Mesenteric fat pad (tissue), 1 donor: ENCODE measurements at places on chromosomes 1 and 21.

- no peak for DNase-seq
Measured at GRCh38 chr1:222392556-222392955, 155.3 kb downstream of the HHIPL2 start.

DNA sequence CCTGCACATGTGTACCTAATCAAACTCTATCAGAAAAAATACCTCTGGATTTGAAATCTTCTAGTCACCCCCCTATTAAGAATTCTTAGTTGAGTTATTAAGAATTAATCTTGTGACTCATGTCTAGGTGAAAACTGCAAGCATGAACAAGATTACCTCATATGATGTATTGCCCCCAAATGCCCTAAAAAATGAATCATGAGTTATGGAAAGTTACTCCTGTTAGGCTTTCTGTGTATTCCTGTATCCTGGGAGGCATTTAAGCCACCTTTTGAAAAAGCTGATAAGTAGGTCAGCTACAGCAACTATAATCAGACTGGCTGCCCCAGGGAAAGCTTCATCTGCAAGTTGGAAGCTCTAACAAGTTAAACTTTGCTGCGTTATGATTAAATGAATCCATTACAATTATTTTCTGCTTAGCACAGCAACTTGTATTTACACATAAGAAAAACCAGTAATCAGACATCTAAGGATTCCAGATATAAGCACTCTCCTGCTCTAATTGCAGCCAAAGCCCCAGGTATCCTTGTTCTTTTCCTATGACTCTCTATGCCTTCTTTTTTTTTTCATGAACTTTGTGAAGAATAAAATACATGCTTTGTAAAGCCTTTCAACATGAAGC lies 147.7 kb downstream of the NTPCR start:
- no peak for DNase-seq

DNA sequence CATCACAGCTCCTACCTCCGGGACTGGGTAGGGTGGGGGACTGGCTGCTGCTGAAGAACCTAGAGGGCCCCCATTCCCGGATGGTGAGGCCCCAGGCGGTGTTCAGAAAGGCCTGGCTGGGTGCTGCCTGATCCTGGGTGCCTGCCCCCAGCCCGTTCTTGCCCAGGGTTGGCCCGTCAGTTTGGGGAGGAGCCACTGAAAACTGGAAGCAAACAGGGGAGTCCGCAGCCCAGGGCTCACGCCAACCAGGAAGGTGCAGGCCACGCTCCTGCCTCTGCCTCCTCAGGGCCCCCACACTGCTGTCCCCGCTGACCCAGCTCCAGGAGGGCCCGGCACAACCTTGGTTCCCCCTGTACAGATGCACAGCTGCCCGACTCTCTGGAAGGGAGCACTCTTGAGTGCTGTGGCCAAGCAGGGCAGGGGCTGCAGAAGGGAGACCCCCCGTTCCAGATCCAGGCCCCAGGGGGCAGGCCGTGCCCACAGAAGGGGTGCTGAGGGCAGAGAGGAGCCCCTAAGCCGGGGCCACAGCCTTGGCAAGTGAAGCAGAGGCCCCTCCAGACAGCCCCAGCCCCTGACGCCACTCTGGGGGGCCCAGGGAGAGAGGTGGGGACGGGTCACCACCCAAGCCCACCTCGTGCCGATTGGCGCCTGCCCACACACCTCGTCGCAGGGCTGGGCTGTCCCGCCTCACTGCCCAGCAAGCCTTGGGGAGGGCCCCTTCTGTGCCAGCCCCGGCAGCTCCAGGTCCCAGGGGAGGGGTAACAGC lies 5.5 kb downstream of the C1QTNF12 start:
- DNase-seq: no peak

GRCh38 chr21:36207577-36208320 lies 51.1 kb downstream of the DOP1B start:
- DNase-seq: no peak

DNA sequence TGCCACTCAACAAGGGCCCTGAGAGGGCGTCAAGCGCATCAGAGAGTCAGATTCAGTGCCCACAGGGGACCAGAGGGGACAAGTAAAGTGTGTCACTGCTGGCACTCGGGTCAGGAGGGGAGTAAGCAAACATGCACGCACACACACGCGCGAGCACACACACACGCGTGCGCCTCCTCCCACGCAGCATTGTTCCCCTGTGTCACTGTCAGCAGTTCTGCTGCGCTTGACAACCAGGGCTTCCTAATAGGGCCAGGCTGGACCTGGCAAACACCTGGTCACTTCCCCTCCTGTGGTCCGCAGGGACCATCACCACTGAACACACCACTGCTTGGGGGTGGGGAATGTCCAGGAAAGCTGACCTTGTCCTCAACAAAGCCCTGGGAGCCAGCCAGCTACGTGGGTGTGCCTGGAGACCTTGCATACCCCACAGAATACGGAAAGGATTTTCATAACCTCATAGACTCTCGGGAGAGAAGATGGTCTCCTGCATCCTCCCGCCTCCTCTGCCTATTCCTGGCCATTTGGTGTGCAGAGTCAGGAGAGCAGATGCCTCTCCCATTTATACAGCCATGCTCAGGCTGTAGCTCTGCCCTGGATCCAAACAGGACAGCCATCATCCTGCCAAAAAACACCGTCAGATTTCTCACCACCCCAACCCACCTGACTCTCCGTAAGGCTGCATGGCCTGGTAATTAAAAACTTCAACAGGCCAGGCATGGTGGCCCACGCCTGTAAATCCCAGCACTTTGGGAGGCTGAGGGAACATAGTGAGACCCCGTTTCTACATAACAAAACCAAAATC lies 73.2 kb downstream of the SSBP3 start:
- no peak for DNase-seq

DNA sequence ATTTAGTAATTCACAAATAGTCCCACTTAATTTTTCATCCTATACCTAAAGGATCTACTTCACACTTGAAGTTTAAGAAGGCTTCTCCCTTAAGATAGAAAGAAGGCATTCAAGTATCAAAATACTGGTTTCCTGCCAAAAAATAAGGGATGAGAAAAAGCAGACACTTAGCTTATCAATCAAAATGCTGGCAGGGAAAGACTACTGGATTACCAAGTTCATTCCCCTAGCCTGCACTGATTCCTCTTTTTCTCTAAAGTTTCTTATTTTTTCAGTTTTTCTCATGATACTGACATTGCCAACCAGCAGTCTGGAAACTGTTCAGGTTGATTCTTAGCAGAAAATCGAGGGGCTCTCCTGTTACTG lies 204.6 kb downstream of the GABPA start:
- no peak for DNase-seq

- no peak for DNase-seq
Measured at GRCh38 chr21:36603221-36603620, 95.7 kb upstream of the SIM2 start.

GRCh38 chr1:219993554-219994433 lies 52.5 kb downstream of the EPRS1 start:
- no peak for DNase-seq

DNA sequence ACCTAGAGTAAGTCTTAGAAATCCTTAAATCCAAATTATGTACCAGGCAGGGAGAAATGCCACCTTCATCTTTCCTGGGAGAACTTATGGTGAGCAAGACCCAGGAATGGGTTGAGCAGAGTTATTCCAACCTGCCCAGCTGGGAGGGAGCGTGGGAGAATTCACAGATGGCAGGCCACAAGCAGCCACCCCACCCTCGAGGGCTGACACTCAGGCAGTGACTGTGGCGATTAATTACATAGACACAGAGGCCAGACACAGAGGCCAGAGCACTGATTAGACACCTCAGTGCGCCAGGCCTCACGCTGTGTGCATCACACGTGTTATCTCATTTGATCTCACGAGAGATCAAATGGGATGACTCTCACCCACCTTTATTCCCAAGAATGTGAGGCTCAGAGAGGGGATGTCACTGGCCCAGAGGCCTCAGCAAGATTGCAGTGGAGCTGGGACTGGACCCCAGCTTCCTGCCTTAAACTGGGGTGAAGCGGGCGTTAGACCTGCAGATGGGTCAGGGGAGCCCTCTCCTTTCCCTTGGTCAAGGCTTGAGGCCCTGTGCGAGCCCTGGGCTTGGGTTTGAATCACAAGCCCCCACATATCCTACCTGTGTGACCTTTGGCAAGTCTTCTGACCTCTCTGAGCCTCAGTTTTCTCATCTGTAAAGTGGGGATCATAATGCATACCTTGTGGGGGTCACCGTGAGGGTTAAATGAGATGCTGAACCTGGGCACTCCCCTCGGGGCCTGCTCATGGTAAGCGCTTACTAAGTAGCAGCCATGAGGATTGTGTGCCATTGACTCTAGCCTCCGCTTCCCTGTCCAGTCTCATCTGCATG lies 28.8 kb upstream of the PADI4 start:
- DNase-seq: no peak

GRCh38 chr1:208025031-208025430 lies 114.1 kb upstream of the CD34 start:
- peak; percentile 81 for DNase-seq

DNA sequence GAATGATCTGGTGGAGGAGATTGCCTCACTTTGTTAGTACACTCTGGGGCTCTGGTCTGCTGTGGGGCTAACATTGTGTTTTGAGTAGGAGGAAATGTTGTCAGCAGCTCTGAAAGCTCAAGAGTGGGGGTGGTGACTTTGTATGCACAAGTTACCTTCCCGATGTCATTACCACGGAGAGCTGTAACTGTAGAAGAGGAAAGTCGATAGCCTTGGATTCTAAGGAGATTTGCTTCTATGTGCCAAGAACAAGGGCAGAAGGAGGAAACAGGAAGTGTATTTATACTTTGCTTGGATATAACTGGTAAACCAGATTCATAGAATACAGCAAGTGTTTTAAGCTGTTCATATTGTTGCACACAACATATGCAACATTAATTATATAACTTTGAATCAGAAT lies 196.1 kb downstream of the AMY1C start:
- no peak for DNase-seq

GRCh38 chr1:47972864-47973432 lies 24.2 kb downstream of the TRABD2B start:
- no peak for DNase-seq

DNA sequence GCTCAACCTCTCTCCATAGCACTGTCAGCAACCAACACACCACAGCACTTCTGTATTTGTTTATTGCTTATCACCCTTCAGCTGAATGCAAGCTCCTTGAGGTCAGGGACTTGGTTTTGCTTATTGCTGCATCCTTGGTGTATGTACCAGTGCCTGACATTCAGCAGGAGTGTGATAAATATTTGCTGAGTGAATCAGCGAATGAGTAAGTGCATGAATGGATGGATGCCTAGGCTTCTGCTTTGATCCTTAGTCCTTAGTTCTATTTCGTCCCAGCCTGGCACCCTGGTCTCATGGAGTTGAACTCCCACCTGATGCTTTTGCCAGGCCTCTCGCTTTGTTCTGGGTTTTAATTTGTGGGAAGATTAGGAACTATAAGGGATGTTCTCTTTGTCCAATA lies 88.2 kb downstream of the ZSCAN20 start:
- DNase-seq: no peak

DNA sequence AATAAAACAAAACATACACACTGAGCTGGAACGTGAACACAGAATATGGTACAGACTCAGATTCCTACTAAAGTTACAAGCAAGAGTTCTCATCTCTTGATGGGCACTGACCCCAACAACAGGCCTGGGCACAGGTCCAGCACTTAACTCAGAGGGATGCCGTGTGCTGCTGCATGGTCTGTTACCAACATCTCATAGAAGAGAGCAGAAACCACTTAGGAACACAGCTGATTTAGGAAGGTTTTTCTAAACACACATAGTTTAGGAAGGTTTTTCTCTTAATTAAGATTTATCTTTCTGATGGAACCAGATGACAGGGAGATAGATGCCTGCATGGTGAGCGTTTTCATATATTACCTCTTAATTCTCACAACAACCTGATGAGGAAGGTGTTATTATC lies 1.5 kb downstream of the GCLM start:
- DNase-seq: no peak

- no peak for DNase-seq
Measured at GRCh38 chr1:51644020-51644419, 27.1 kb downstream of the OSBPL9 start.

DNA sequence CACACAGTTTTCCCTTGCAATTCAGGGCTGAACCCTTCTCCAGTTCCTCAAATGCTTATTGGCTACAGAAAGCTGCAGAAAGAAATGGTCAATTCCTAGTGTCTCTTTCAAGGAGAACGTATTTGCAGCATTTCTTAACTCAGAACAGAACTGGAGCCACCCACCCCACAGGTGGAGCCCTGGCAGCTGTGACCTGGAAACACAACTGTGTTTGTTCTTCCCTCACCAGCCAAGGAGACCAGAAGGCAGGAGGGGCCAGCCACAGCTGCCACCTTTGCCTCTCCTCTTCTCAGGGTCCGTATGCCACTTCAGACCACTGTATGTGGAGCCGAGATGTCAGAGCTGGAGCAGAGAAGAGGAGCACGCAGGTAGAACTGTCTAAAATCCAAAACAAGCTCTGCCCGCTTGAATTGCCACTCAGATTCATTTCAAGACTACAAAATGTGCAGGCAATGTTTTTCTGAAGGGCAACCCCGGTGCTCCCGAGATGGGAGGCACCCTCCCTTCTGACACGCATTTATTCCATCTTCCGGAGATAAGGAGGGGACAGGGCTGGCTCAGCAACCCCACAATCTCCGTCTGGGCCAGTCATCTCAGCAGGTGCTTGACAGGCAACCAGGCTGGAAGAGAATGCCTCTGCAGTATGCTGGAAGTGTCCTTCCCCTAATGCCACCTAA lies 16.7 kb downstream of the CD247 start:
- DNase-seq: no peak

GRCh38 chr21:34812504-34813265 lies 143.9 kb downstream of the CLIC6 start:
- DNase-seq: no peak

- no peak for DNase-seq
Measured at GRCh38 chr1:35058988-35059387, 20.2 kb upstream of the ZMYM1 start.

DNA sequence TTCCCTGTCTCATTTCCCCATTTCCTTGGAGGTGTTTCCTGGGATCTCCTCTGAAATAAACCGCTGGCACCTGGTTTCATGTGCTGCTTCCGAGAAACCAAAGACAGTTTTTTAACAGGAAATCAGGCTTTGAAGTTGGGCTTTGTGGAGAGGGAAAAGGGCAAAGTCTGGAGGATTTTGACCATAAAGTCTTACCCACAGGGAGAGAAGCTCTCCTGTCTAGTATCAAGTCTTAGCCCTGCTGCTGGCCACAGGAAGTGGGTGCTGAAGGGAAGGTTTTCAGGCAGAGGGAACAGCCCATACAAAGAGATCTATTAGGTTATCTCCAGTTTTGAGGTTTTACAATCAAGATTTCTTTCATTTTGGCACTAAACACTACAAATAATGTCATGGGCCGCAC lies 29.3 kb downstream of the SLC5A9 start:
- no peak for DNase-seq

- DNase-seq: no peak
Measured at GRCh38 chr1:19424651-19425570, 60.4 kb downstream of the CAPZB start.
